Activated CD8-positive, alpha-beta T cell treated with anti-CD3 and anti-CD28 coated beads, Interleukin-2, amount 10 ng/mL, durations not matched to agents 7 days and 5 days (primary cell): ENCODE measurements at places on chromosomes 16 and 17. TPM values are rescaled to one million over a fixed set of nuclear protein-coding genes. Genes with fewer than 3 reads are reported as not detected.

- H3K27me3 ChIP-seq, result no peaks in the 10 kb centered on the region
- peaks cover 67% of the 10 kb centered on the region for H3K36me3 ChIP-seq
- DNase-seq, result no peak
- H3K4me3 ChIP-seq, result no peak overlapping the region
- H3K4me1 ChIP-seq, result peaks cover 72% of the 10 kb centered on the region
Measured at GRCh38 chr17:2071024-2071385, 16.1 kb downstream of the HIC1 start.

DNA sequence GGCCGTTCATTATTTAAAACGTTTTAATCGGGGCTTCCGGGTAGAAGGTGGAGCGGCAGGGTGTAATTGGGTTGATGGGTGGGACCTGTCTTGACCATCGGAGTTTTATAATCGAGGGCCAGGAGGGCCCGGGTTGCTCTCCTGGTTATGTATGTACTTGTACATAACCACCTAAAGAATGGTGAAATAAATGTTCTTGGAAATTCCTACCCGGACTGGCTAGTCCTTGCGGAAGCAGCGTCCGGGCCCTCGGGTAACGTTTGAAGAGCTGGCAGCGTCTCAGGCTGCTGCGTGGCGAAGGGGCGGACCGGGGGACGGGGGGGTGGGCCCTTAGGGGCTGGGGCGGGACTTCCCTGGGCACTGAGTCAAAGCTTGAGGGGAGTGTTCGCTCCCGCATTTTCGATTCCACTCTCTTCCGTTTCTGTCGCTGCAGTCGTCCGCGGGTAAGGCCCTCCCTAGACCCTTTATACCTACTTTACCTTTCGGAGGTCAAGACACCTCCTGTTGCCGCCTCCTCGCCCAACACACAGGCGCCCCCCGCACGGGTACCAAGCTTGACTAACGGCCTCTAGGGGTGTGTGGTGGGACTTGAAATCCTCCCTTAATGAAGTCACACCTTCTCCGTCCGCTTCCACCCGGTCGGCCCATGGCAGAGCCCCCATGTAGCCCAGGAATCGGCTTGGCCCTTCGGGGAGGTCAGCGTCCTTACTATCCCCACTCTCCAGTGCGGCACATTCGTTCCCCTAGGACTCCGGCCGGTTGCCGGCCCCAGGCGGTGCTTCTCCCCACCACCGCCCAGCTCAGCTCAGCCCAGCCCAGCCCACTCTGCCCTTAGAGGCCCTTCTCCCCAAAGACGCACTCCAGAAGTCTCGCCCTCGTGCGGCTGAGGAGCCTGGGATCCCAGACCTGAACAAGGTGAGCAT lies at the start of gene TMEM106A:
TMEM106A (plus strand) TSS at position 396 of the 923 bp plus-strand sequence. CDS start 1,167 bp downstream, outside the sequence.
- H3K4me1 ChIP-seq, result peaks cover 30% of the 10 kb centered on the region
- H3K27ac ChIP-seq, result peak within 1 kb of the TSS; percentile 82
- peak within 1 kb of the TSS; percentile 90 for H3K4me3 ChIP-seq
- peaks cover 20% of the 10 kb centered on the region for H3K36me3 ChIP-seq
- peak; percentile 83 for DNase-seq
- H3K27me3 ChIP-seq, result no peaks in the 10 kb centered on the region

- peak overlapping the region; percentile 18 for H3K4me3 ChIP-seq
- no peaks in the 10 kb centered on the region for H3K27me3 ChIP-seq
- H3K27ac ChIP-seq, result peak overlapping the region; percentile 77
- no peak for DNase-seq
- H3K4me1 ChIP-seq, result peaks cover 37% of the 10 kb centered on the region
- H3K36me3 ChIP-seq, result peaks cover 34% of the 10 kb centered on the region
Measured at GRCh38 chr17:78789663-78790181, 7.6 kb upstream of the CYTH1 start.

The HS3ST2 gene
- total RNA-seq, result not detected

DNA sequence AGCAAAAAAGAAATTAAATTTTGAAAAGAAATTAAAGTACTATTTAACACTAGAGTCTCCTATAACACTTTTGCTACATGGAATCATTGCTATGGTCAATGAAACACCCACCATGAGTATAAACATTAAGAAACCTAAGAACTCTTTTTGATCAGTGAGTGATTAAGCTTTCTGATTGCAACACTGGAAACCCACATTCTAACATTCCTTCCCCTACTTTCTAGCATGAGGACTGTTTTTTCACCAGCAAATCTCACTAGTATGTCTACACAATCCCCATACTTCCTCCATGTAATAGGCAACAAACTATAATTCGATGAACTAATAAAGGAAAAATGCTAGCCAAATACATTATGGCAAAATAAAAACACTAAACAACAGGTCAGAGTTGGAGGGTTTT lies 54.7 kb downstream of the SKAP1 start:
- no peak for DNase-seq
- H3K4me3 ChIP-seq, result no peak overlapping the region
- H3K4me1 ChIP-seq, result peaks cover 14% of the 10 kb centered on the region

- no peak overlapping the region for H3K4me3 ChIP-seq
- peaks cover 2% of the 10 kb centered on the region for H3K27me3 ChIP-seq
- peaks cover 6% of the 10 kb centered on the region for H3K4me1 ChIP-seq
- H3K36me3 ChIP-seq, result no peaks in the 10 kb centered on the region
Measured at GRCh38 chr17:61000911-61001310, 323.3 kb downstream of the BCAS3 start.

GRCh38 chr17:28018439-28019070 lies 23.9 kb upstream of the NLK start:
- H3K27ac ChIP-seq, result no peak overlapping the region
- no peak for DNase-seq
- H3K36me3 ChIP-seq, result no peaks in the 10 kb centered on the region
- H3K27me3 ChIP-seq, result peaks cover 22% of the 10 kb centered on the region
- H3K4me3 ChIP-seq, result no peak overlapping the region

The C16orf96 gene
- 0.13 TPM for total RNA-seq

DNA sequence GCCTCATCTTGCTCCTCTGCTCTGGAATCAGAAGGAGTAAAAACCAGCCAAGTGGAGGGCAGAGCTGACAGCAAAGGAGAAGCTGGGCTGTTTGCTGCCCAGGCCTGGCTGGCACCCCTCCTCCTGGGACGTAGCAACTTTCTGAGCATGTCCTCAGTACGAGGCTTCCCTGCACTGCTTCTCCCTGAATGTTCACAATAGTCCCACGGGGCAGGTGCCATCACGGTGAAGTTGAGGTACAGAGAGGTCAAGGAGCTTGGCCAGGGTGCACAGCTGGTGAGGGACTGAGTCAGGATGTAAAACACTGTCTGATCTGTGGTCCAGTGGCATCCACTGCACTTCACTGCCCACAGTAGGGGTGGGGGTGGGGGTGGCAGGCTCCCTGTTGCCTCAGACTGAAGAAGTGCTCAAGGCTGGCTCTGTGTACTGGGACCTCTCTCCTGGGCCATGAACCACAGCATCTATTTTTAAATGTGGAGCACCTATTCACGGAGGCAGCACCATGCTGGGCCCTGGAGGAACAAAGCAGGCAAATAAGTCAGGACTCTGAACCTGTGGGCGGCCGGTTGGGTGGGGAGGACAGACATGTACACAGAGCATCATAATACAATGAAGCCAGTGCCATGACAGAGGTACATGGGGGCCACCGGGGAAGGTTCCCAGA lies 369.5 kb downstream of the SEC14L1 start:
- H3K27ac ChIP-seq, result no peak overlapping the region
- no peaks in the 10 kb centered on the region for H3K4me1 ChIP-seq
- H3K4me3 ChIP-seq, result no peak overlapping the region

- H3K4me3 ChIP-seq, result no peak overlapping the region
- no peaks in the 10 kb centered on the region for H3K4me1 ChIP-seq
- no peaks in the 10 kb centered on the region for H3K27me3 ChIP-seq
- no peak overlapping the region for H3K27ac ChIP-seq
- H3K36me3 ChIP-seq, result peaks cover 17% of the 10 kb centered on the region
Measured at GRCh38 chr16:24930440-24930839, 84.7 kb downstream of the SLC5A11 start.

The USP6 gene
- 0.08 TPM for total RNA-seq

The MMD gene
- 41.3 TPM for total RNA-seq

DNA sequence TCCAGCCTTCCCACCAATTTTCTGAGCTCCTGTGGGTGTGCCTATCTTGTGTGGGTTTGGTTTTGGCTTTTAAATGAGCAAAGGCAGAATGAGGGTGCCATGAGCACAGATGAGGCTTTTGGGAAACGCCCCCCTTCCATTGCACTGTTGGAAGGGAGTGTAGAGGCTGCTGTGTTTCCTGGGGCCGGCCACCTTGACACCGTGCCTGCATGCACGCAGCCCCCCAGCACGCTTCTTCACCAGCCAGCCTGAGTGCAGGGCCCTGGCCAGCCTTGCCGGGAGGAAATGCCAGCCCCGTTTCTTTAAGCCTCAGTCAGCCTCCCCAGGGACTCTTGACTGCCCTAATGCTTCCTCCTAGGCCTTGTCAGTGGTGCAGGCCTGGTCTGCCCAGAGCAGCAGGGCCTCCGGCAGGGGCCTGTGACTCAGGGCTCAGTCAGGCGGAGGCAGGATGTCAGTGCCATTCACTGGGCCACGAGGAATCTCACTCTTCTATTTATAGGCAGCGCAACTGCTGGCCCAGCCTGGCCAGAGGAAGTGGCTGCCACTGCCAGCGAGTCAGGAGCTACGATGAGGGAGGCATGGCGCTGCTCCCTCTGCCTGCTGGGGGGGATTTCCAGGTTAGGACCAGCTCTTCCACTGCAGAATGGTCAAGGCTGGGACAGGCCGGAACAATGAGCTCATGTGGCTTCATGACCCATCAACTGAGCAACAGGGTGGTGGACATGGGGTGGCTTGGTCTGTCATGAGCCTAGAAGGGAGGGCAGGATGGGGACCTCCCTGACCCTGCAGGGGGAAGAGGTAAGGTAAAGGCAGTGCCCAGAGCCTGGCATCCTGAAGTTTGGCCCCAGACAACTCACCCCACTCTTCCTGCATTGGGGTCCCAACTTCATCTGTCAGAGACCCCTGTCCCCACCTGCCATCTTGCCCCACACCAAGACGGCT lies 205.2 kb downstream of the RAB11FIP4 start:
- no peak overlapping the region for H3K4me3 ChIP-seq
- no peaks in the 10 kb centered on the region for H3K27me3 ChIP-seq
- H3K27ac ChIP-seq, result no peak overlapping the region
- no peaks in the 10 kb centered on the region for H3K36me3 ChIP-seq
- peaks cover 5% of the 10 kb centered on the region for H3K4me1 ChIP-seq
- DNase-seq, result no peak

The PAM16 gene
- total RNA-seq, result 40.3 TPM

GRCh38 chr17:56096026-56096810 lies 57.1 kb upstream of the ANKFN1 start:
- H3K36me3 ChIP-seq, result no peaks in the 10 kb centered on the region
- H3K27me3 ChIP-seq, result peaks cover 6% of the 10 kb centered on the region
- no peak overlapping the region for H3K27ac ChIP-seq
- DNase-seq, result no peak

- no peaks in the 10 kb centered on the region for H3K4me1 ChIP-seq
- no peak for DNase-seq
- no peak overlapping the region for H3K4me3 ChIP-seq
Measured at GRCh38 chr16:62585041-62585545, 548.9 kb upstream of the CDH8 start.

The ABI3 gene
- total RNA-seq, result 110 TPM

The SLC4A1 gene
- total RNA-seq, result not detected

GRCh38 chr16:69917739-69918138 lies 33.4 kb upstream of the CLEC18A start:
- DNase-seq, result no peak
- H3K27me3 ChIP-seq, result no peaks in the 10 kb centered on the region
- peaks cover 5% of the 10 kb centered on the region for H3K36me3 ChIP-seq
- H3K4me1 ChIP-seq, result no peaks in the 10 kb centered on the region

The ITGAX gene
- total RNA-seq, result 22.7 TPM

The WDR59 gene
- 63.5 TPM for total RNA-seq

The HEATR3 gene
- 31.7 TPM for total RNA-seq
